ENCODE measurements at places on chromosomes 11 and 22.
A peak's percentile ranks its signal among the peaks of the same experiment; 100 is the strongest.

- peak; percentile 24 for DNase-seq
These were observed 89.8 kb downstream of the RPS6KA4 start for GRCh38 chr11:64448599-64449380.

GRCh38 chr22:42645341-42645937 is 3.8 kb downstream of the CYB5R3 start:
- DNase-seq = no peak

- DNase-seq = no peak
These were observed 734.7 kb downstream of the KCNA4 start for GRCh38 chr11:29282088-29282487.

DNA sequence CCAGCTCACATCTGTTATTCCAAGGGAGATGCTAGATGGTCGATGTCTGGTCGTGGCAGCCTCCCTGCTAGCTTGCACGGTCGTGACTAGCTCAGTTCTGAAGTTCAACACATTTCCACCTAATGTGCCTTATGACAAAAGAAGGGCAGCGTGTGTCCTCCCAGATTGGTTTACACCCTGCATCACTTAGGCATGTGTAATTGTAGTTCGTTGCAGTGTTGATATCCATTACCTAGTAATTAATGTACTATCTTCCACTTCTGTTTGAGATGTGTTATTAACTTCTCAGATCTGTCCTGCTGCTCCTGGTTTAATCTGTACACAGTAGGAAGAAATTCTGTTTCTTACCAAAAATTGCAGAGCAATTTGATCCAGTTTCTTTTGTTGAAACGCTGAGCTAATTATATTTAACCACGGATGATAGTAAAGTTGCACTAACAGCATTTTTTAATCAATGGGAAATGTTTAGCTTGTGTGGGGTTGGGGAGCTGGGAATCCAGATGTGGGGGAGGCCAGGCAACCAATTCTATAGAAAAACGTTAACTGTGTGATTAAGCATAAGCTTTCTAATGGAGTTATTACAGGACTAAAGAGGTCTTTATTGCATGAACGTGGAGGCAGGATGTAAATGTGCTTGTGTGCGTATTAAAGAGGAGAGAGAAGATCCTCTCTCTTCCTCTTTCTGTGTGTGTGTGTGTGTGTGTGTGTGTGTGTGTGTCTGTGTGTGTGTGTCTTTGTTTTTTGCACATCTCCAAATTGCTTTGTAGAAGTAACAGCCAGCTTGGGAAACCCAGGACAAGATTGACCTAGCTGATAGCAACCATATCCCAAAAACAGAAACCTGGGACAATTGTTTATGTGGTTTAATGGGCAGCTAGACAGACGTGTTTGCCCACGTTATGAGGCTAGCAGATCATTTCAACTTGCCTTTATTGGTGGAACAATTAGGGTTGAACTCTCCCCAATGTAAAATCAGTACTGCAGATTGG is 145.7 kb upstream of the TTC12 start:
- DNase-seq = no peak

DNA sequence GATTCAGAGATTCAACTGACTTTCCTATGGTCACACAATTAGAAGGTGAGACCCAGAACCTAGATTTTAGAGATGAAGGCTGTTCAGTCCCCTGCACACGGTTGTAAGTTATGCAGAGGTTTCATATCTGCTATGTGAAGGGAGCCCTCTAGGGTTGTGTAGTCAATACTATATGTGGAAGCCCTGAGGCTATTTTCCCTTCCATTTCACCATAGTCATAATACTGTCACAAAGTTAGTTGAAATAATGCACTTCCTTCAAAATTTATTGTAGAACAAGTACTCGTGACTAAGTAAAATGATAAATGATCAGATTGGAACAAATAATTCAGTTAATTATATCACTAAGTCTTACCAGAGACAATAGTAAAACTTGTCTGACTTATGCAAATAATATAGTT is 48.8 kb downstream of the ENDOD1 start:
- DNase-seq = no peak

GRCh38 chr11:82988936-82989627 is 82.6 kb downstream of the RAB30 start:
- no peak for DNase-seq

DNA sequence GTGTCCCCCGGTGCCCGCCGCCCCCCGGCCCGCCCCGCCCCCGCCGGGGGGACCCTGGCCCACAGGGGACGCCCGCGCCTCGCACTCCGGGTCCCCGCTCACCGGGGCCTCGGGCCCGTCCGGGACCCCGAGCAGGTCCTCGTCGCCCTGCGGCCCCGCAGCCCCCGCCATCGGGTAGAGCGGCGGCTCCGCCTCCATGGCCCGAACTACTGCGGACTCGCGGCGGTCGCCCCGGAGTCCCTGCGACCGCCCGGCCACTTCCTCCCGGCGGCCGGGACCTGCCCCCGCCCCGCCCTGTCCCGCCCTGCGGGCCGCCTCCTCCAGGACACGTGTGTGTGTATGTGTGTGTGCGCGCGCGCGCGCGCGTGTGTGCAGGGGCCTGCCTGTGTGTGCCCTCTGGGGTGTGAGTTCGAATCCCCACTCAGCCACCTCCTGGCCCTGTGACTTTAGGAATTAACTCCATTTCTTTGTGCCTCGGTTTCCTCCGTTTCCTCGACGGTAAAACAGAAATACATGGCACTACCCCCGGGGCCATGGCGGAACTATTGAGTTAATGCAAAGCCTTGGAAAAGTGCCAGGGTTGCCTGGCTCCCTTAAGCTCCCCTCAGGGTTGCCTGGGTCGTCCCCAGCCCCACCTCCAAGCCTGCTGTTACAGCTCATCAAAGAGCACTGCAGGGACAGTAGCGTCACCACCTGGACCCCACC is at the start of gene UNC93B1:
UNC93B1 (minus strand) TSS at position 252 of the 705 bp plus-strand sequence; CDS start at position 198, 54 bp downstream.
- peak; percentile 58 for DNase-seq

DNA sequence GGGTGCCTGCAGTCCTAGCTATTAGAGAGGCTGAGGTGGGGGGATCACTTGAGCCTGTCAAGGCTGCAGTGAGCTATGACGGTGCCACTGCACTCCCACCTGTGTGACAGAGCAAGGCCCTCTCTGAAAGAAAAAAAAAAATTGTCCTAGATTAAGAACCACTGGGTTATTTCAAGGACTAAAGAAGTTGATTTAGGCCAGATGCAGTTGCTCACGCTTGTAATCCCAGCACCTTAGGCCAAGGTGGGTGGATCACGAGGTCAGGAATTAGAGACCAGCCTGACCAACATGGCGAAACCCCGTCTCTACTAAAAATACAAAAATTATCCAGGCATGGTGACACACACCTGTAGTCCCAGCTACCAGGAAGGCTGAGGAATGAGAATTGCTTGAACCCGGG is 129.0 kb downstream of the MRTFA start:
- DNase-seq = no peak

- no peak for DNase-seq
These were observed 3.0 kb downstream of the GSTT4 start for GRCh38 chr22:24002272-24002671.

- no peak for DNase-seq
These were observed 131.9 kb upstream of the MTMR2 start for GRCh38 chr11:96055706-96056387.

DNA sequence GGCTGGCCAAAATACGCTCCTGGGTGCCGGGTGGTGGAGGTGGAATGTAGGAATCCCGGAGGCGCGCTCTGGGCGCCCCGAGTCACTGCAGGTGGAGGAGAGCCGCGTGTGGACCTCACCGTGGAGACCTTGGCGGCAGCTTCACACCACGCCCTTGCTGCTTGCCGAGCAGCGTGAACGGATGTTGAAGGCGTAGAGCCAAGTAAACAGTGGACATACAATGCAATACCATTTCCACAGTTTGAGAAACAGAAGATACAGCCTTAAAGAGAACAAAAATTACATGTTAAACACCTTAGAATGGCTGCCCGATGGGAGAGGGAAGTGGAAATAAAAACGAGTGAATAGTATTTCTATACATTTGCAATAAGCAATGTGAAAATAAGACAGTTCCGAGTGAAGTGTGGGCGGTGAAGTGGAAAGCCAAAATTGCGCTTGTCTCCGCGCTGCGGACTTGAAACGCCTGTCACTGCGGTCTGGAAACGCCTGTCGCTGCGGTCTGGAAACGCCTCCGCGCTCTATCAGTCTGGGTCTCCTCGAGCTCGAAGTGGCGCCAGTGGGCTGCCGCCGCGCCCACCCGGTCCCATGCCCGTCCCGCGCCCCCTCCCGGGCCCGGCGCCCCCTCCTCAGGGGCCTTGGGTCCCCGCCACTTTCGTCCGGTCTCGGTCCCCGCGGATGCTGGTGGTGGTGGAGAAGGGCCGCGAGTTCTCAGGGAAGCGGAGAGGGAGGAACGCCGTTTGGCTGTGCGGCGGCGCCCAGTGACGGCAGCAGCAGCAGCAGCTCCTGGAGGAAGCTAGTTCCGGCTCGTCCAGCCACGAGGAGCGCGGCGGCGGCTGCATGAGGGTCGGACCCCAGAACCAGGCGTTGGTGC is 1.6 kb downstream of the NCR3LG1 start:
- DNase-seq = peak; percentile 24

DNA sequence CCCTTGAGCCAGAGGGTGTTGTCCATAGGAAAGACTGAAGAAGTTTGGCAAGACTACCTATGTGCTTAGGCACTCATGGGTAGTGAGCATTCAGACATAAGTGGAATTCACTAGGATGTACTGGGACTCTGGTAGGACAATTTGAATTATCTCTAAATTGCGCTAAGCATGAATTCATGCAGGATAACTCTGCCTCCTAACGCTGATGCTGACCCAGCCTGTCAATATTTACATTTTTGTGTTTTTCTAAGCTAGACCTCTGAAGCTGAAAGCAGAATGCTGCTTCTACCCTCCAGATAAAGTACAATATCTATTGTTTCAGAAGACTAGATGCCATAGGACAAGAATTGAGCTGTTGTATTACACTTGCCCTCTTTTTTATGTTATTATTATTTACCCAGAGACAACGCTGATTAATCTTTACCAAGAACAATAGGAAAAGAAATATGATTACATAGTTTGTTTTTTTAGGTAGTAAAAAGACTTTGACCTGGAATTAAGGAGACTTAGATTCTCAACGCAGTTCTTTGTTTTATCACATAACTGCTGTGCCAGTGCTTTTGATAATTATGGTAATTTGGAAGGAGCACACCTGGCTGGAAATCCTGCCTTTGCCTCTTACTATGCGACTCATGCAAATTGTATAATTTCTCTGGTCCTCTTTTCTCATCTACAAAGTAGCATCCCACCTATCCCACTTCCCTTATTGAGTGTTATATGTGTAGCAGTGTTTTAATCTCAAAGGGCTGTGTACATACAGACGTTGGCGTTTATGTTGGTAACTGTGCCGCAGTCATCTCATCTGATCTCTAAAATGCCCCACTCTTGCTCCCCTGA is 21.2 kb upstream of the GRAMD1B start:
- DNase-seq = no peak

DNA sequence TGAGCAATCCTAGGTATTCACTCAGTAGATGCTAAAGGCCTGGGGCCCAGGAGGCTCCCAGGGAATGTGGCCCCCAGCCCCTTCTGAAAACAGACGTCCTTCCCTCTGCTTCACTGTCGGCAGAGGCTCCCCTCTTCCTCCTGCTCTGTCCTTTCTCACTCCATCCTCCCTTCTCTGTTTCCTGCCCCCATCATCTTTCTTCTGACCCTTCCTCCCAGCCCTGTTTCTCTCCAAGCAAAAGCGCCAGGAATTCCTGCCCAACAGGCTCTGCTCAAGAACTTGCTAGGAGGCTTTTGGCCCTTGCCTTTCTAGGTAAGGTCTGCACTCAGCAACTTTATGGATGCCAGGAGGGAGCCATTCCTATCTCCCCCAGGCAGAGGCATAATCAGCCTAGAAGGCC is 300.5 kb downstream of the NTM start:
- no peak for DNase-seq

DNA sequence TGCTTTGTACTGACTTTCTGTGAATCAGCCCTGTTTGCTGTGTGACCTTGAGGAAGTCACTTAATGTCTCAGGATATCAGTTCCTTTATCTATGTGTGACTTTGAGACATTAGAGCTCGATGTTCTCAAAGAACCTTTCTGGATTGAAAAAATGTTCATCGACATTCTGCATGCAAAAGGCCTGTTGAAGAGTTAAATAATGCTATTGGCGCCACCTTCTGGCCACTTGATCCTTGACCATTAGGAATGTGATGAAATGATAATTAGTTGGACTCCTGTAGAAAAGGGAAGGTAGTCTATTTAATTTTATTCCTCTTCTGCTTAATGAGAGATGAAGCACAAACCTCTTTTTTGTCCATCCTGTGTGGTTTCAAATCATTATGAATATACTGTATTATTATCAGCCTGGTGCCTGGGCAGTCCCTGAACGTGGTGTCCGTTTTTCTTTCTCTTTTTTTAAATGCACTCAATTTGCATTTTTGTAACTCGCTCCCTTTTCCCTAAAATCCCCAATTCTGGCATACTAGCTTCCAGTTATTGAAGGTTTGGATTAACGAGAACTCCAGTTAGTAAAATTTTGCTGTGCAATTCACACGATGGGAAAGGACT is 20.7 kb downstream of the ELF5 start:
- no peak for DNase-seq

- no peak for DNase-seq
These were observed 11.6 kb upstream of the TOM1 start for GRCh38 chr22:35288116-35288515.

DNA sequence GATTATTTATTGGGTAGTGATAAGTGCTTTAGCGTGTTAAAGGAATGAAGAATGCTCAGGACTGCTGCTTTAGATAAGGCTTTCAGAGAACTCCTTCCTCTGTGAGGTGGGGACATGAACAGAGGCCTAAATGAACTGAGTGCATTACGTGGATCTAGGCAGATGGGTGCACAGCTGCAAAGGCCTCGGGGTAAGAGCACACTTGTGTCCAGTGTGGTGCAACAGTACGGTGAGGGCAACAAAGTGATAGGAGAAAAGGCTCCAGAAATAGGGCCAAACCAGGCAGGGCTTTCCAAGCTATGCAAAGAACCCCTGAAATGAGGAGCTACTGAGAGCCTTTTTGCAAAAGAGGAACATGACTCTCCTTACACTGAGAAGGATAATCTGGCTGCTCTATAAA is 45.3 kb upstream of the ARHGAP32 start:
- DNase-seq = no peak

- no peak for DNase-seq
These were observed 8.0 kb upstream of the TPCN2 start for GRCh38 chr11:69040581-69041260.
